ENCODE measurements at places on chromosomes 1 and 21. TPM values are rescaled to one million over a fixed set of nuclear protein-coding genes. Genes with fewer than 3 reads are reported as not detected.

Gene MSH4
- total RNA-seq: 0.41 TPM

DNA sequence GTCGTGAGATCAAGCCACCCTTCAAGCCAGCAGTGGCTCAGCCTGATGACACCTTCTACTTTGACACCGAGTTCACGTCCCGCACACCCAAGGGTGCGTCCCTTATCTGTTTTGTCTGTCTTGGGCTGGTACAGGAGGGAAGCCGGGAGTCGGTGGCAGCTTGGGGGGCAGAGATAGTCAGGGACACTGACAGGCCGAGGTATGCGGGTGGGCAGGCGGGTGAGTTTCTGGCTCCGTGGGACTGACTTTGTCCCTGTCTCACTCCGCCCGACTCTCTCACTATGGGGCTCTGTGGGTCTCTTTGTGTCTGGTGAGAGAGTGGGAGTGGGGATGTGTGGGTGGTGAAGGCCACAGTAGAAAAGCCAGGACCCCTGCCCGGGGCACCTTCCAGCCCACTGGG is 27.4 kb downstream of the RPS6KA1 start:
- no peaks in the 10 kb centered on the region for H3K27me3 ChIP-seq
- H3K4me3 ChIP-seq: no peak overlapping the region
- no peak overlapping the region for H3K27ac ChIP-seq

DNA sequence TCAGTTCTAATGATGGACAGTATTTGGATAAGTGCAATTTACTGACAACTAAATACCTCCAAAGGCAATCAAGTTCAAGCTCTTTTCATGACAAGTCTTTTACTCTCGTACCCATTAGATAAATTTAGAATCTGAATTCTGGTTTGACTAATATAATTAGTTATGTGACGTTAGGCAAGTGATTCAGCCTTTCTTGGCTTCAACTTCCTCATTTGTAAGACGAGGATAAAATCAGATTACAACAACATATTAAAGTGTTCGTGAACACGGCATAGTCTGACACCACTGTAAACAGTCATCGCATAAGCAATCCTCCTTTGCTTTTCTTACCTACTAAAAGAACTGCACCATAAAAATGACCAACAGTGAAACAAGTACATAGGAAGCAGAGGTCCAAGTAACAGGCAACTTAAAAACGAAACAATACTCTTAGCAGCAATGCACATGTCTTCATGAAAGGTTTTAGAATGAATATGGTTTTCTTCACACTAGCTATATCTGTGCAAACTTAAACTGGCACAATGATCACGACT is 25.7 kb downstream of the COA6 start:
- no peak overlapping the region for H3K27ac ChIP-seq
- H3K4me1 ChIP-seq: no peaks in the 10 kb centered on the region
- DNase-seq: no peak
- H3K27me3 ChIP-seq: no peaks in the 10 kb centered on the region

Gene CCSAP
- 3.8 TPM for total RNA-seq

Gene CROCC
- total RNA-seq: 16.5 TPM

DNA sequence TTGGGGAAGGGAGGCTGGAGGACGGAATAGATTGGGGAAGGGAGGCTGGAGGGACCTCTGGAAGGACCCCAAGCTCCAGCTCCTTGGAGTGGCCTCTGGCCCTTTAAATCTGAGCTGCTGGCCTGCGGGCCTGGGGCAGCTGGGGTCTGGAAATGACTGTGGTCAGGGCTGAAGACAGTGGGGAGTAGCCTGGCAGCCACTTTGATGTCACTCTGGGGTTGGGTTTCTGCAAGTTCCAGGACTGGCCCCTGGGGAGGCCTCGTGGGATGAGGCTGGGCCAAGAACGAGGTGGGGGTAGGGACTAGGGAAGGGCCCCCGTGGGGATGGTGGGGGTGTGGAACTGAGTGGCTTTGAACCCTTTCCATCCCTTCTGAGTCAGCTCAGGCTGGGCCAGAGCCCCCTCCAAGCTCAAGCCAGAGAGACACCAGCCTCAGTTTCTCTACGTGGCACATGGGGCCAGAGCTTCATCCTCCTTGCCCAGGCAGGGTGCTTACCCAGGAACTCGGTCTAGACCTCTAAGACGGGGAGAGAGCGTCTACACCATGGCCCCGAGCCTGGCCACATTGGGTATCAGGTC is 59.7 kb downstream of the ALPL start:
- H3K4me3 ChIP-seq: no peak overlapping the region
- H3K4me1 ChIP-seq: peaks cover 4% of the 10 kb centered on the region

GRCh38 chr1:185377831-185378230 is 60.8 kb upstream of the IVNS1ABP start:
- no peak overlapping the region for H3K4me3 ChIP-seq
- no peaks in the 10 kb centered on the region for H3K36me3 ChIP-seq
- H3K4me1 ChIP-seq: no peaks in the 10 kb centered on the region

DNA sequence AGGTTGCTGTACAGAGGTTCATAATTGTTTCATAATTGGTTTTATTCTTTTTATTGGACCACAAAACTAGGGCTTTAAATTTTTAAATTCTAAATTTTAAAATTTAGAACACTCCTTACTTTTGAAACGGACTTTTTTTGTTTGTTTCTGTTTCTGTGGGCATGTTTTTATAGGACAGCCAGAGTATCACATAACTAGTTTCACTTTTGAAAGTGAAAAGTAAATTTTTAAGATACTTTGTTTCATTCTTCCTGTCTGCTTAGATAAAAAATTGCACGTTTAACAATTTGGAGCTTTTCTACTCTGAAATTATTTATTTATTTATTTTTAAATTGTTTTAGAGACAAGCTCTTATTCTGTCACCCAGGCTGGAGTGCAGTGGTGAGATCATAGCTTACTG is 29.7 kb downstream of the MDM4 start:
- no peak overlapping the region for H3K4me3 ChIP-seq
- no peaks in the 10 kb centered on the region for H3K4me1 ChIP-seq
- peak overlapping the region; percentile 33 for H3K27ac ChIP-seq
- H3K36me3 ChIP-seq: peaks cover 27% of the 10 kb centered on the region

DNA sequence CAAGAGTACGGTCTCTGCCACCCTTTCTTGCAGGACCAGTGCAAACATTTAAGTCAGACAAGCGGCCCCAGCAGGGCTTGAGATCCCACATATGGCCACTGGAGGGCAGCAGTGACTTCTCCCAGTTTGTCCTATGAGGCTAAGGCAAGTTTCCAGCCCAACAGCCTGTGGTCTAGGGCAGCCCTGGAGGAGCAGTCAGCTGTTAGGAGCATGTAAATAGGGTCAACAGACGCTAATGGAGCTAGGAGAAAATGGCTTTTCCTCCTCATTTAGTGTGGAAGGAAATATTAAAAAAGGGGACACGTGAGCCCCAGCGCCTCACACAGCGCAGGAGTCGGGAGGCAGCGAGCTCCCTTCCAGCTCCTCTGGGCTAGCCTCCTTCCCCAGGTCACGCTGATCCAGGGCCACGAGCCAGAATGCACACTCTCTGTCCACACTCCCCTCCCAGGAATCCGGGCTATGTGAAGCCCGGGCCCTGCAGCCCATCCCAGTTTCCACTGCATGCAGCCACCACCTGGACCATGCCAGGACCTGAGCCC is 95.6 kb downstream of the LAMC2 start:
- H3K4me1 ChIP-seq: peaks cover 38% of the 10 kb centered on the region
- H3K27ac ChIP-seq: peak overlapping the region; percentile 72
- DNase-seq: peak; percentile 97
- no peaks in the 10 kb centered on the region for H3K27me3 ChIP-seq

DNA sequence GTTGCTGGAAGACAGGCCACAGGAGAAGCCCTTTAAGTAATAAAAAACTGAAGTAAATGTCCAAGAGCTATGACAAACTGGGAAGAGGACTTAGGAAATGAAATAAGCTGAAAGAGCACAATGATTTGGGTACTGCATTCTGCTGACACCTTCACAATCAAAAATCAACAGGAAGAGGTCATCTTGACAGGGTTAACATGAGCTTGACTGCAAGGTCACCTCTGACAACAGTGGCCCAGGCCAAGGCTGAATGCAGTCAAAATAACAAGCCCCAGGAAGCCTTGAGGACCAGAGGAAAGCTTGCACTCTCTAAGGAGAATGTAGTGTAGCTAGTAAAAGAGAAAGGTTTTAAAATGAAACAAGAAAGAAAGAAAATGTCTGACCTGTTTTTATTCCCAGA is 179.3 kb downstream of the SEC16B start:
- DNase-seq: no peak
- no peaks in the 10 kb centered on the region for H3K36me3 ChIP-seq
- H3K4me1 ChIP-seq: no peaks in the 10 kb centered on the region

DNA sequence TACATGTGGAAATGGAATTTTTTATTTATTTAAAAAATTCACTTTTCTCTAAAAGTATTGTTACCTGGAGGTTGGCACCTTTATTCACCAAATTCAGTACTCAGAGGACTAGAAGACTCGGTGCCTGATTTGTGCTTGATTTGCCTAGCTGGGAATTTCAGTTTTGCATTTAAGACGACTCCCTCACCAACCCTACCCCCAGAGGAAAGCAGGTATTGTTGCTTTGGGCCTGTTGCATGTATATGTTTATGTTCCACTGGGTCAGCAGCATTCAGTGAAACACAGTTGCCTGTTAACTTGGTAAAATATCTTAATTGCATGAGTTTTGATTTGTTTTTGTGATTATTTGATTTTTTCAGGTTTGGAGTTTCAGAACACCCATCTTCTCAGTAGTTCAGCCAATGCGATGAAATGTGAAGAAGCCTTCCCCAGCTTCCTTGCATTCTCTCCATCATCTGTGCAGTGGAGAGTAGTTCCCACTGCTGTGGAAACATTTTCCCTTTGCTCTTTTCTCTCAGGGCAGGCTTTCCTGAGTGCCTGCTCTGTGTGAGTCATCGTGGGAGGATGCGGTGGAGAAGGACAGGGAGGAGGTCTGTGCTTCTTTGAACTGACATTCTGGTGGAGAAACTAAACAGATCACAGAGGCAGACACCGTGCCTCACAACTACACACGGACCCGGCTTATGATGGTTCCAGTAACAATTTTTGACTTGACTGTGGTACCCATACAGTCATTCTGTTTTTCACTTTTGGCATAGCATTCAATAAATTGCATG is 6.4 kb downstream of the ADARB1 start:
- DNase-seq: peak; percentile 88
- no peaks in the 10 kb centered on the region for H3K27me3 ChIP-seq
